ENCODE measurements at places on chromosomes 7 and 10.

DNA sequence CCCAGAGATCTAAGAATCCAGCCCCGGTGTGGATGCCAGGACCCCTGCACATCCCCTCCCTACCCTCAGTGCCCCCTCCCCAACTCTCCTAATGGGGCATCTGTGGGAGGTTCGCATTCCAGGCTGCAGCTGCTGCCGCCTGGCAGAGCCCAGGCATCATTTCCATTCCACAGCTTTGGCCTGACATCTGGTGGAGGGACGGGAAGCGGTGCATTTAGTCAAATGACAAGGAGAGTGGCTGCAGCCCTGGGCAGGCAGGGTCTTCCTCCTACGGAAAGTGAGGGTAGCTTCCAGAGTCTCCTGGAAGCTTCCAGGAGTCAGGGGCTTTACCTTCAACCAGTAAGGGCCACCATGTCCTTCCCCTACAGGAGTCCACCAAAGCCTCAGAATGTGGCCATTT, 30.8 kb downstream of the PRLHR start:
- peak; percentile 38 for DNase-seq

- no peak for DNase-seq
Observed at GRCh38 chr10:22022257-22023032, 18.9 kb upstream of the DNAJC1 start.

DNA sequence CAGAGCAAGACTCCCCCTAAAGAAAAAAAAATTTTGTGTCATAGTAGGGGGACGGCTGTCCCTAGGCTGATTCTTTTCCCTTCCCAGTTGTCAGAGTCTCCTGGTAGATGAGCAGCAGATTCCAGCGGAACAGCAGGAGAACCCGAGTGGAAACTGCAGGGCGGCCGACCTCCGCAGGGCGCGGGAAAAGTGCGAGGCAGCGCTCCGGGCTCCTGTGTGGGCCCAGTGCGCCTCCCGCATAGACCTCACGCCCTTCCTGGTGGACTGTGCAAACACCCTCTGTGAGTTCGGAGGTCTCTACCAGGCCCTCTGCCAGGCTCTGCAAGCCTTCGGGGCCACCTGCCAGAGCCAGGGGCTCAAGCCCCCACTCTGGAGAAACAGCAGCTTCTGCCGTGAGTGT, 46.0 kb downstream of the ZAN start:
- DNase-seq: no peak

DNA sequence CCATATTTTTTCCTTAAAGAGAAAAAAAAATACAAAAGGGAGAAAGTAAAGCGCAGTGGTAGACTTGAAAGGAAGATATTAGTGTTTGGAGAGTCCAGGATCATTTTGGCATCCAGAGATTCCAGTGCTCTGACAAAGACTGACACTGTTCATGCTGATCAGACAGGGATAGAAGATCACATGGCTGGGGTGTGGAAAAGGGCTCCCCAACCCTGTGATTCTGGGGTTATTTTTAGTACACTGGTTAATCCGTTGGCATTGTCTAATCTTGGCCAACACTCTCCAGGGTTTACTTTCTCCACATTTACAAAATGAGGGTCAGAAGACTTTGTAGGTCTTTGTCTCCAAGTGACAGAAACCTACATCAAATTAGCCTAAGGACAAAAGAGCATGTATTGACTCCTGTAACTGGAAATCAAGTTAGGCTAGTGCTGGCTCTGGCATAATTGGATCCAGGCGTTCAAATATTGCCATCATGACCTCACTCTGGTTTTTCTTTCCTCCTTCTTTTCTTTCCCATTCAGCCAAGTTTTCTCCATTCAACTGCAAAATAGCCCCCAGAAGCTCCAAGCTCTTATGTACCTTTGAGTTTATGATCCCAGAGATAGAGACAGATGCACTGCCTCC, 181.6 kb downstream of the PHTF2 start:
- no peak for DNase-seq

GRCh38 chr7:50632561-50633413, 67.6 kb upstream of the DDC start:
- DNase-seq: peak; percentile 50
